ENCODE measurements at places on chromosomes 7 and 10. TPM values are rescaled to one million over a fixed set of nuclear protein-coding genes. Genes with fewer than 3 reads are reported as not detected.

Gene TMEM196
- not detected for total RNA-seq

Gene RPEL1
- not detected for total RNA-seq

Gene C10orf62
- total RNA-seq, result not detected

Gene HOXA11
- 0.68 TPM for total RNA-seq

Gene CREB5
- 4.7 TPM for total RNA-seq

All from A549 treated with Hydrocortisone at 1 μM for 4 hours (cell line).